ENCODE measurements at places on chromosomes 4 and X.

DNA sequence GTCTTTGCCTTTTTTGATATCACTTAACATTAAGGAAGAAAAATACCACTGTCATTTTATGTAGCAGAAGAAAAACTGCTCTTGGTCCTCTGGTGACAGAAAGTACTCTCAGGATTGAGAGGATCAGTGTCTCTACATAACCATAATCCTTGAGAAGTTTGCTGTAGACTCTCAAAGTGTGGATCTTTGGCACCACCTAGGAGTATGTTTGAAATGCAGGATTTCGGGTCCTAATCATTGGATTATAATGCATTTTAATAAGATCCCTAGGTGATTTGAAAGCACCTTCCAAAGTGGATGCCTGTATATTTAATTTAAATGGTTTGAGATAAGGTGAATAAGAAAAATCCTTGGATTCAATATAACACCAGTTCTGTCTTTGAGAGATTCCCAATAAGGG, 23.2 kb downstream of the MOB1B start:
- DNase-seq, result no peak

GRCh38 chr4:84920617-84921016, 45.9 kb downstream of the WDFY3 start:
- no peak for DNase-seq

- DNase-seq, result no peak
Measured at GRCh38 chr4:188242041-188242440, 102.8 kb downstream of the TRIML1 start.

DNA sequence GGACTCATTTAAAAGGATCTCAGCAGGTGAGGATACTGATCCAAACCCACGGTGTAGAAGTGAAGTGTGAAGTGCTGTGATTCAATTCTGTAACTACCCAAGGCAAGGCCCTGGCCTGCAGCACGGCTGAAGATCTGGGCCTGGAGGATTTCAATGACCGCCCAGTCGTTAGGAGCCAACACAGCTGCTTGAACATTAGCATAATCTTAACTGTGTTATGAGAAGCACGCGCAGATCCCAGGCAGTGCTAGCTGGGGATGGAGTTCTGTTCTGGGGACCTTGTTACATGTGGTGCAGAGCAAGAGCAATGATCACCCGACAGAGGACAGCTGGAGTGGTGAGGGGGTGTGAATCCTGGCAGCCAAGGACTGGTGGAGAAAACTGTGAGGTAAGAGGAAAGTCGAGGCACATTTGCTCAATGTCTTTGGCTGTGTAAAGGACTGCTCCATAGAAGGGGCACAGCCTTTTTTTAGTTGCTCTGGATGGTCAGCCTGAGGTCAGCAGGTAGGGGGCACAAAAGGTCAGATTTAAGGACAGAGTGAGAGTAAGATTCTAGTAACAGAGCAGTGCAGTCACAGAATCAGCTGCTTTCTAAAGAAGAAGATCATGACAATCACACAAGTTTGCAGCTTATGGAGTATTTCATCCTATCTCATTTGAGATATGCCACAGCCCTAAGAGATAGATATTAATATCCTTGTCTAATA, 181.8 kb downstream of the DCLK2 start:
- no peak for DNase-seq

DNA sequence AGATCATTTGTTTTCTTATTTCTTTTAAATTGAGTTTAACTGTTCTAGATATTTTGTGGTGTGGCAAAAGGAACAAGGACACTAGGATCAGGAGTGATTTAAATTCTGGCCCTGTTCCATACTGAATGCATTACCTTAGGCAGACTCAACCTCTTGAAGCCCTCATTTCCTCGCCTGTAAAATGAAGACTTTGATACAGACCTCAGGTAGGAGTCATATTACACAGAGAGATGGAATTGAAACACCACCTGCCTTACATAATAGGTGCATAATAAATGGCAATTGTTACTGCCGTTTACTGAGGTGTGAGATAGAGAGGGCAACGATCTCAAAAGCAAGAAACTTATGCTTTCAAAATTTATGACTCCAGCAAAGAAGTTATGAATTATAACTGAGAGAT, 28.2 kb upstream of the RASSF6 start:
- no peak for DNase-seq

- DNase-seq, result no peak
Measured at GRCh38 chr4:95546221-95546620, 2.6 kb downstream of the UNC5C start.

- DNase-seq, result no peak
Measured at GRCh38 chrX:41452565-41453356, 5.6 kb downstream of the NYX start.

All from germinal center (tissue), 1 donor.